ENCODE measurements at places on chromosomes 1 and 21. TPM values are rescaled to one million over a fixed set of nuclear protein-coding genes. Genes with fewer than 3 reads are reported as not detected.

Gene AUNIP
- total RNA-seq, result 24.1 TPM

GRCh38 chr21:45123440-45123839 is 49.1 kb downstream of the ADARB1 start:
- DNase-seq, result no peak

Gene OR2T34
- not detected for total RNA-seq

DNA sequence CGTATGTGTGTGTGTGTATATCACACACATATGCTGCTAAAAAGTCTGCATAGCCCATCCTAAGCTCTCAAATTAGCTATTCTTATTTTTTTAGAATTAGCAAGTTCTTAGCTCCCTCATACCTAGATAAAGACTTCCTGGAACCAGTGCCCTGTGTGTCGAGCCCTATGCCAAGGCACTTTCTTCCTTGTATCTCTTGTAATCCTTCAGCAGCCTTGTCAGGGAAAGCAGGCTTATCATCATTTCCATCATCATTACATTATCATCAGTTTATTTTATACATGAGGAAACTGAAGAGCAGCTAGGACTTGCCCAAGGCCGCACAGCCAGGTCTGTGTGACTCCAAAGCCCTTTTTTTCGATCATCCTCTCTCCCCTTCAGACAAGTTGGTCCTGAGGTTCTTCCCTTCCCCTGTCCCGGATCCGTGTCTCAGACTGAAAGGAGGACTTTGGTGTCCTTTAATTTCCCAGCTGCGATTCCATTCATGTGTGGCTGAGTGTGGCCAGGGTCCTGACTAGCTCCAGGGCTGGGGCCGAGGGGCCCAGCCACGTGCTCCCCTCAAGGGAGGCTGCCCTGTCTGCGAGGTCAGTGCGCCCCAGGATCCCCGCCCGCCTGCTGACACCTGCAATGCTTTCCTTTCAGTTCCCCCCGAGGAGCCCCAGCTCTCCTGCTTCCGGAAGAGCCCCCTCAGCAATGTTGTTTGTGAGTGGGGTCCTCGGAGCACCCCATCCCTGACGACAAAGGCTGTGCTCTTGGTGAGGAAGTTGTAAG is 24.9 kb downstream of the IL6R start:
- no peak for DNase-seq

GRCh38 chr21:36589352-36589971 is 109.5 kb upstream of the SIM2 start:
- peak; percentile 65 for DNase-seq

- DNase-seq, result no peak
Observed at GRCh38 chr1:53730224-53730865, 8.6 kb downstream of the GLIS1 start.

Data from GM23338 (cell line).